Psoas muscle (tissue), 8 donors: ENCODE measurements at places on chromosomes 16 and 17.

DNA sequence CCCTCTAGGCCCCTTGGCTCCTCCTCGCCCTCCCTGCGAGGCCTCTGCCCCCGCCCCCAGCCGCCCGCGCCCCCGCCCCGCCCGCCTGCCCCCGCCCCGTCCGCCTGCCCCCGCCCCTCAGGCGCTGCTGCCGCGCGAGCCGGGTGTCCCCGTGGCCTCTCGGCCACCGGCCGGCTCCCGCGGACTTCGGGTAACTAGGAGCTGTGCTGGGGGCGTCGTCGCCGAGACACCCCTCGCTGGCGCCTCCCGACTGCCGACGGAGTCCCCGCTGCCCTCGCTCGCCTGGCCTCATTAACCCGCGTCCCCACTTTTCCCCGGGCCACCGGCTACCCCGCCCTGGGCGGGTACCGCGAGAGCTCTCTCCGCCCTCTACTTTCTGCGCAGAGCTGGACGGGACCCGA, at the start of gene TLCD1:
TLCD1 (minus strand) TSS at position 8 of the 401 bp plus-strand sequence. CDS start 136 bp downstream, outside the sequence.
- peak; percentile 79 for DNase-seq

DNA sequence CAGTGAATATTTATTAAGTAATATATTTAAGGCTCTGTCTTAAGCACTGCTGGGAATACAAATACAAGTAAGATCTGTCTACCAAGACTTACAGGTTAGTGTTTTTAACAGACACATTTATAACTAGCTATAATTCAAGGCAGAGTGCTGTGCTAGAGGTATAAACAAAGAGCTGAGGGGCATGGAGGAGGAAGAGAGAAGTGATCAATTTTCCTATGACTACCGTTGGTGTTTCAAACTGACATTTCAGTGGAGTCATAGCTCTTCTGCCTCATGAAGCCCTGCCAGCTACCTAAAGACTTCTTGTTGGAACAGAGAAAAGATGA, 79.9 kb downstream of the CYB561 start:
- no peak for DNase-seq

DNA sequence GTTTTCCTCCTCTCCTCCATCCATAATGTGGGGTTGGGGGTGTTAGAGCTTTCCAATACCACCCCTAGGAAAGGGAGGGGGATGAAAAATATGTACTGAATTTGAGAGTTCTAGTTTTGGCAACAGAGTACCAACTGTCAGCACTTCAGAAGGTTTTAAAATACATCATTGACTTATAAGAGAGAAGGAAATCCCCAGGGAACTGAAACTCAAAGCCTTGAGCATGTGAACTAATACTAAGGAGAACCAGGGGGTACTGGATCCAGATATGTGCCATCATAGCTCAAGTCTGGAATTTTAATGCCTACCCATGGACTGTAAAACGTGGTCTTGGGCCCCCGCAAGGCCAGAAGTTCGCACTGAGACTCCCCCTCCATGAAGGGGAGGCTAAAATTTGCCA, 15.8 kb downstream of the CACNG5 start:
- no peak for DNase-seq

DNA sequence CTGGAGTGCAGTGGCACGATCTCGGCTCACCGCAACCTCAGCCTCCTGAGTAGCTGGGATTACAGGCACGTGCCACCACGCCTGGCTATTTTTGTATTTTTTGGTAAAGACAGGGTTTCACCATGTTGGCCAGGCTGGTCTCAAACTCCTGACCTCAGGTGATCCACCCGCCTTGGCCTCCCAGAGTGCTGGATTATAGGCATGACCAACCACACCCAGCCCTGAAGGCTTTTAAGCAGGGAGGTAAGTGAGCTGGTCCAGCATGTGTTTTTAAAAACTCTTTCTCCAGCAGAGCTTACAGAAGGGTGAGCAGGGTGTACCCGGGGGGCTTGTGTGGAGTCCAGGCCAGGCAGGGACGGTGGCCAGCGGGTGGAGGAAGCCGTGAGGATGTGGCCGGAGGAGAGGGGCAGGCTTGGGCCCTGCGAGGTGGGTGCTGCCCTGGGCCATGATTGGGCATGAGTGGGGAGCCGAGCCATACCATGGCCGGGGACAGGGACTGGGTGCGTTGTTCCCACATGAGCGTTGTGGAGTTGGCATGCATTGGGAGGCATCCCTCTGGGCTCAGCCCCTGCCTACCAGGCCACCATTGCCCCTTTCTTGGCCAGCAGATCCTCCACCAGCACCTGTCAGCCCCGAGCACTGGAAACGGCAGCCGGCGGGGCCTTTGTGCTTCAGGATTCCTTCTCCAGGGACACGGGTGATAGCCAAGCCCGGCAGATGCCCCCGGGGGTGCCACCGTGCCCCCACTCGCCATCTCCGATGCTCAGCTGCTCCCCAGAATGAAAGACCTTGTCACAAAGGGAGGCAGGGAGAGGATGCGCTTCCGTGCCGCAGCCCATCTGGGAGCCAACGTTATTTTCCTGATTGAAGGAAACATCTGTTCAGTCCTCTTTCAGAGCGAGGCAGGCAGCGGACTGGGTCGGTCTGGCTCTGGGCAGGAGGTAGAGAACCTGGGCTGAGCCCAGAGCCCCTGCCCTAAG, 64.5 kb downstream of the RAI1 start:
- no peak for DNase-seq

GRCh38 chr17:64087252-64088005, 42.5 kb downstream of the ERN1 start:
- DNase-seq = no peak

- DNase-seq = peak; percentile 84
These were observed 20.8 kb upstream of the ZFHX3 start for GRCh38 chr16:73068541-73069401.

DNA sequence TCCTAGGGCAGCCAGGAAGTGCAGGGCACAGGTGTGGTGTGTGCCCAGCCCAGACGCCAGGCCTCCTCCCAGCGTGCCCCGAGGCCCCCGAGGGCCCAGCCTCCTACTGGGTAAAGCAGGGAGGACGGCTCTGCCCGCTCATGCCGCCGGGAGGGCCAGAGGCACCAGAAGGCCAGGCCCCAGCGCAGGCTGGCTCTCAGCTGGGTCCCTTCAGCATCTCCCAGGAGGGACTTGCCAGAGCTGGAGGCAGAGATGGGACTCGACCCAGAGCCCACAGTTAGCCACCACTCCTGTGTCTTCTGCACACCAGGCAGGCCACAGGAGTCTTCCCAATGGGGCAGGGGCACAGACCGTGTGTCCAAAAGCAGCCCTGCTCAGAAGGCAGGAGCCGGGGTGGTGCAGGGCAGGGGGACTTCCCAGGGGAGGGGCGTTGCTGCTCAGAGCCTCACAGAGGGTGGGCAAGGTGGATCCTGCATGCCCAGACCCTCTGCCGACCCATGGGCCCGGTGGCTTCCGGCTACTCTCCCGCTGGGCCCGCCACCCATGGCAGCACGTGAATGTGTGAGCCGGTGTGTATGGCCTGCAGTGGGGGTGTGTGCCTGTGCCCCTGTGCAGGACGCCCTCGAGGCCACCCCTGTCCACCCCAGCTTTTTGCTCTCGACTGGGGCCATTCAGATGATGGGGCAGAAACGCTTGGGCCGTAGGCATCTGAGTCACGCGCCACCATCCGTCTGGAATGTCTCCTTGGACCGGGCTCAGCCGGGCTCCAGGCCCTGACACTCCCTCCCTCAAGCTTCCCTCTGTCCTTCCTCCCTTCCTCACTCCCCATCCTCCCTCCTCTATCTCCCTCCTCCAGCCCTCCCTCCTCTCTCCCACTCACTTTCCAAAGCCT, 5.7 kb upstream of the ZNF469 start:
- DNase-seq = peak; percentile 38

DNA sequence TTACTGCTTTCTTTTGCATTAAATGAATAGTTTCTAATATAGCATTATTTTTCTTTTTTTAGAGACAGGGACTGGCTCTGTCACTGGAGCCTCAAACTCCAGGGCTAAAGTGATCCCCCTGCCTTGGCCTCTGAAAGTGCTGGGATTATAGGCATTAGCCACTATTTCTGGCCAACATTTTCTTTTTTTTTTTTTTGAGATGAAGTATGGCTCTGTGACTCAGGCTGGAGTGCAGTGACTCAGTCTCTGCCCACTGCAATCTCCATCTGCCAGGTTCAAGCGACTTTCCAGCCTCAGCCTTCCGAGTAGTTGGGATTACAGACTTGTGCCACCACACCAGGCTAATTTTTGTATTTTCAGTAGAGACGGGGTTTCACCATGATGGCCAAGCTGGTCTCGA, 2.0 kb upstream of the DUXB start:
- DNase-seq = no peak

GRCh38 chr16:29720703-29721102, 25.1 kb downstream of the C16orf54 start:
- DNase-seq = no peak

DNA sequence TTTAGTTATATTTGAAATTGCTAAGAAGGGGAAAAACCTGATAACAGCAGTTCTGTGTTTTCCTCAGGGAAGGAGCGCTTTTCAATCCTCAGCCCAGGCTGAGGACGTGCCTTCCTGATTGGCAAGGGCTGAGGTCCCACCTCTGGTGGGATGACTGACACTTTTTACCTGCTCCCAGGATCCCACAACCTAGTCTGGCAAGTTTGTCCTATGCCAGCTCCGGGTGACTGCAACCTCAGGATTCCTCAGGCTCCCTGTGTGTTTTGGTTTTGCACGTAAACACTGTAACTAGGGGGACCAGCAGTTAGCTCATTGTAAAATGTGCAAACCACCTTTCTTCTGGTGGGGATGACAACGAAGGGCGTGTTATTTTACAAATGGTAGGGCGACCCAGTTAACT, 7.5 kb downstream of the MARCHF10 start:
- no peak for DNase-seq
